ENCODE measurements at places on chromosomes 7 and 10.

- no peak for DNase-seq
These were observed 233.9 kb upstream of the AOAH start for GRCh38 chr7:36958111-36958733.

GRCh38 chr7:41125343-41125742, 577.5 kb downstream of the INHBA start:
- DNase-seq: no peak

DNA sequence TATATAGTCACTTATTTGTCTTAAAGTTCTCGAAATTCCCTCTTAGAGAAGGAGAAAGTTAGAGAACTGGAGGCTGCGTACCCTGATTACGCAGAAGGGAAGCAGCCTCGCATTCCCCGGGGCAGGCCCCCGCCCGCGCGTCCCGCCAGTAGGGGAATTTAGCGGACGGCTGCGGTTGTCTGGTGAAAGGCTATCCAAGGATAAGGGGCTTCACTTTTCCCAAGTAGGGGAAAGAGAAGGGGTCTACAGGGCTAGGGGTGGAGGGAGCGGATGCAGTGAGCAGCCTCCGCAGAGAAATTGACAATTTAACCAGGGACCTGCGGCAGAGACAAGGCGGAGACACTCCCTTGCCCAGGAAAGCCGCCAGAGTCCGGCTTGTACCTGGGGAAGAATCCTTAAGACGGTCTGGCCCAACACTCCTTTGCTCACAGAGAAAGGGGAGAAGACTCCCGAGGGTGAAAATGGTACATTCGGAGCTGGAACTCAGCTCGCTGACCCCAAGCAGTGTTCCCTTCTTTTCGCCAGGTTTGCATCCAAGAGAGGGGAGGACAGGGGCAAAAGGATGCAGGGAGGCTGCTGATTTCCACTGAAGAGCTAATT, 994 bp upstream of the MAGI2 start:
- DNase-seq: no peak

GRCh38 chr10:100315615-100316014, 14.4 kb downstream of the PKD2L1 start:
- no peak for DNase-seq

GRCh38 chr7:75946207-75946855, 31.4 kb downstream of the POR start:
- DNase-seq: no peak

- DNase-seq: no peak
These were observed 5.6 kb downstream of the DPYSL4 start for GRCh38 chr10:132192076-132192975.

DNA sequence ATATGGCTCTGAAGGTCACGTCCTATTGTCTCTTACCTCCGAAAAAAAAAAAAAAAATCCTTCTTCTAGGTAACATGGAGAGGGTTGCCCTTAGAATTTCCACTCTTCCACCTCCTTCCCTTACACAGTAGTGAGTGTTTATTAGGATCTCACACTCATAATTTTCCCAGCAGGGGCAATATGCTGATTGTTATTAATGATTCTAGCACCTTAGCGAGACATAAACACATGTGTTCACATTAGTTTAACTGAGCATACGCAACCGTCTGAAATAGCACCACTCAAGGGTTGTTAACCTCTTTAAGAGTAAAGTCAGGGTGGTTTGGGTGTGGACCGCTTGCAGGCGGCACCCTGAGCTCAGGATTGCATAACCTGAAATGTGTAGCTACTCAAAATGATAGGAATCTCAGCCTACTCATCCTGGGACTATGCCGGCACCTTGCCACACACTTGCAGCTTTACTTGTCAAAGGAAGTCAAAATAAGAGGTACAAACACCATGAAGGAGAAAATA, 52.2 kb downstream of the CPEB3 start:
- no peak for DNase-seq

- DNase-seq: no peak
These were observed 47.3 kb downstream of the NPVF start for GRCh38 chr7:25180946-25181345.

DNA sequence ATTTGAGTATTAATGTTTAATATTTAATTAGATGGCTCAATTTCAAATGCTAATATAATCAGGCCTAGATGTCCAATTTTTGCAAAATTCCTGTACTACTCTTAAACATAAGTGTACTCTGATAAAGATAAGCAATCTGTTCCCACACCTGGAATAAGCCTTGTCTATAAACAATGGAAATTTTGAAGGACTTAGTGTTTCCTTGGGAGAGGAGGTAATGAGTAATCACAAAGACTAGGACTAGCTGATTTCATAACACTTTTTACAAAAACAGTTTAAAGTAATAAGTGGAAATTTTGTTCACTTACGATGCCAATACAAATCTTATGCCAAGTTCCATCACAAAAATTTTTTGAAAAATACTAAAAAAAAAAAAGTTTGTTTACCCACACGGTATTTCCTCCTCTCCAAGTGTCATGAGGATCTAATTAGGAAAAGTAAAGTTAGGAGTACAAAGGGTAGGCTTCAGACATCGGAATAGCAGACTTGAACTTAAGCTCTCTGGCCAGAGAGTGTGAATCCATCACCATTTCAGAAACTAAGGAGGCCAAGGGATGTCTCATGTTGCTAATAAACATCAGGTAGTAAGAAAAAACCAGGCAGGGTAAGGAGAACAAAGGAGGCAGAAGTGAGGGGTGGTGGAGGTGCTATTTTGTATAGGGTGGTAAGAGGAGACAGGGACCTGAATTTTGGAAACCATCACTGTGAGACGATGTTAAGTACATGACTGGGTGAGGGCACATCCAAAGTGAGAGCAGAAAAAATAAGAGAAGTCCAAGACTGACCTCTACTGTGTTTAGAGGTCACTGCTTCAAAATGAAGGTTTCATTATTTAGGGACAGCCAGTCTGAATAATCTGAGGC, 61.3 kb downstream of the RAPGEF5 start:
- DNase-seq: no peak

DNA sequence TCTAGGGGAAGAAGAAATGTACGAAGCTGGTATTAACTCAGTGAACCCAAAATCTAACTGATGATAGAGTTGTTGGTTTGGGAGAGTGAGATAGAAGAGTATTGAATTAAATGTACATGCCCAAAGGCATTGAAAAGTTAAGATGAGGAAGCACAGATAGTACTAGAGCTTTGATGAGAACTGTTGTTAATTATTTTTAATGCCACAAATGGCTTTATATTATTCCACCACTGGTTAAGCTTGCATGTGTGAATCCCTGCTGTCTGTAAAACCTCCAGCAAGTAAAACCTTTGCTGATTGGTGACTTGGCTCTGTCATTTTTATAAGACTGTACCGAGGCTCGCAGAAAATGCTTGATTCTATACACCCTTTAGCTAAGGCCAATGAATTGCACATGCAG, 382.7 kb upstream of the LRGUK start:
- DNase-seq: no peak

- DNase-seq: no peak
These were observed 1.9 kb downstream of the FGF8 start for GRCh38 chr10:101773923-101774588.

DNA sequence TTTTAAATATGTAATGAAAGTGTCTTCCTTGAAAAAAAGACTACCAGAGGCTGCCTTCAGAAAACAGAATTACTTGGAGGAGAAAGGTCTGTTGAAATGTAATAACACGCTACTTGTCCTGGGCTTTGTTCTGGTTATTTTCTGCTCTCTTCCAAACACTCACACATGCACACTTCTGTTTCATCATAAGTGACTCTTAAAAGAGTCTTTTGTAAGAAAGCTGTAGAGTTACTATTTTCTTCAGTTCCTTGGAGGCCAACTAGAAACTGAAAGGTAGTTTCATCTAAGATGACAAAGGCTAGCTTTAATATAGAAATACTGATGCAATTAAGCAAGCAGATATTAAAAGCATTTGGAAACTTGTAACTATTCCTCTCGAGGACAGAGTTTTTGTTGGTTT, 39.1 kb downstream of the TASOR2 start:
- DNase-seq: no peak

GRCh38 chr7:129443612-129444011, 9.4 kb downstream of the STRIP2 start:
- DNase-seq: no peak

DNA sequence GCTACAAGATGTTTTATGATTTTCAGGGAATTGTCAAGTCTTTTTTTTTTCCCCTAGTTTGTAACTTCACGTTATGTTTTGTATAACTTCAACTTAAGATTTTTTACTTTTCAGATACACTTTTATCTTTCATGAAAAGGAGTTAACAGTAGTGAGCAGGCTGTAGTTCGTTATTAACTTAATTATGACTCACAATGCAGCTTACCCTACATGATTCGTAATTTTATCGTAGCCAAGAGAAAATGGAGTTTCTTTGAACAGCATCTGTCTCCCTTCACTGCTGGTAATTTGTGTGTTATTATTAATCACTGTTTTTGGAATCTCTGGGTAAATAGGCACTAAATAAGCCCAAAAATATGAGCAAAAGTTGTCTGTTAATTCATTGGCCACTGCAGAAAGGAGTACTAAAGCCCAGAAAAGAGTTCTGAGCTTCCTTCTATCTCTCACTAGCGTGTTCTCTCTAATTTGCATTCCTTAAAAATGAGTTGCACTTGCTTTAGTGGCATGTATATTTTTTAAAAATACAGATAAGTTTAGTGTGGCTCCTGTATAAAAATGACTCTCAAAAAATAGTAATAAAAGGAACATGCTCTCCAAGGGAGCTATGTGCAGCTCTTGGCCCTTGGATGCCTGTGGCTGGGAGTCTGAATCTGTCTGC, 36.1 kb downstream of the RALA start:
- DNase-seq: no peak

DNA sequence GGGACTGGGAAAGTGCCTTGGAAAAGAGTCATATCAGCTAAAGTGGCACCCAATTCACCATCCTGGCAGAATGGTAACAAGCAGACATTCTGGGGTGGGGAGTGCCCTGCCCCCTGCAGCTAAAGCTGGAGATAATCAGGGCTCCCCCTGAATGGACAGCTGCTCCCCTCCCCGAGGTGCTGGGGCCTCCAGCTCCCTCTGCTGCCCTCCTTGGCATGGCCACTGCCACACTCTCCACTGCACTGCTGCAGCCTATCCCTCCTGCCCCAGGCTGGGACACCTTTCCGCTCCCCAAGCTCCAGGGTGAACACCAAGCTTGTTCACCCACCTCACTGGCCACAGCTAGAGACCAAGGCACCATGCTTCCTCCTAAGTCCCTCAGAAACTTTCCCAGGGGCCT, 9.8 kb upstream of the PARD3 start:
- no peak for DNase-seq

GRCh38 chr7:147376192-147376591, 1214.4 kb upstream of the C7orf33 start:
- DNase-seq: no peak

GRCh38 chr7:159096736-159097581, 47.7 kb downstream of the VIPR2 start:
- DNase-seq: peak; percentile 3

DNA sequence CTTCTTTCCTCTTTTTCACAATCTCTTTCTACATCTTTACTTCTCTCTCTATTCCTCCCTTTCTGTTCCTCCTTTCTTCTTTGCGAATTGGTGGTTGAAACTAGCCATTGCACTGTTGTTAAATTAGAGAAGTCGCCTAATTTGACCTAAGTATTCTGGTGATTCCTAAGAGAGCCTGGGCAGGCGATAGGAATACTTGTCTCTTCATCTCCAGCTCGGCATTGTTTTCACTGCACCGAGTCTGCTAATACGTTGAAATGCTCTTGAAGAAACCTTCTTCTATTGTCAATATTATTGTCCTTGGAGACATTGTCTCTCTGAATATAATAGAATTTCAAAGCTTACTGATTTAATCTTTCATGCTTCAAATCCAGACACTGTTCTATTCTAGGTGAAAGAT, 31.7 kb downstream of the KCND2 start:
- DNase-seq: no peak

DNA sequence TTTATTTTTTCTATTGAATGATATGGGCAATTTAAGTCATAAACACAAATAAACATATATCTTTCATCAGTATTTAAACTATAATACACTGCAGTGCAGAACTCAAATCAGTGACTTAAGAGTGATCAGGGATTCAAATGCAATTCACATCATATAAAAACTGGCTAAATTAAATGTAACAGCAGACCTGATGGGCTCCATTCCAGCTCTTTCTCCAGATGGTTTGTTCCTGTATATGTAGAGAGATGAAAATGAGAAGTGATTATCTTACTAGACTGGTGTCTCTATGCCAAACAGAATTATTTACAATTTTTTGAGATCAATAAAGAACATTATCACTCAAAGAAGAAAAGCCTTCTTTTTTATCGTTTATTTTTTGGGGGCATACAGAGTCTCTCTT, 568.8 kb upstream of the ADARB2 start:
- DNase-seq: no peak

GRCh38 chr10:47368431-47369180, 15.5 kb downstream of the ZNF488 start:
- DNase-seq: no peak
